ENCODE measurements at places on chromosomes 11 and 22. TPM values are rescaled to one million over a fixed set of nuclear protein-coding genes. Genes with fewer than 3 reads are reported as not detected.

UBQLNL gene
- not detected for total RNA-seq

APOL5 gene
- not detected for total RNA-seq

TEAD1 gene
- 63.6 TPM for total RNA-seq

EHF gene
- total RNA-seq: not detected
